ENCODE measurements at places on chromosomes 5 and 9.
A peak's percentile ranks its signal among the peaks of the same experiment; 100 is the strongest.

- DNase-seq: peak; percentile 63
Measured at GRCh38 chr5:1515921-1516571, 7.7 kb downstream of the LPCAT1 start.

DNA sequence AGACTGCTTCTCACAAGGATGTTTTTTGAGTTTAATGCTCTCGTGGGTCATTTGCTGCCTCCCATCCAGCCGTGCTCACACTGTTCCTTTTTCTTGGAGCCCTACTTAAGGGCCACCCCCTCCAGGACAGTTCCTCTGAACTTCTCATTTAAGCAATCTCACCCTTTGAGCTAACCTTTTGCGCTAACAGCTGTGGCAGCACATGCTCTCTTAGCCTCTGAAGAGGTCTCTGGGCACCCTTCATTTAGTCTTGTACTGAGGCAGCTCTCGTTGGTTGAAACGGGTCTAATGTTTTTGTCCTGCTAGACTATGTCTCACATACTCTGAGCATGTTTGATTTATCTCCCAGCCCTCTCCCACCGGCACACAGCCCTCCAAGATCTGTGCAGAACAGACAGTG, 11.8 kb downstream of the ALDH1B1 start:
- no peak for DNase-seq

DNA sequence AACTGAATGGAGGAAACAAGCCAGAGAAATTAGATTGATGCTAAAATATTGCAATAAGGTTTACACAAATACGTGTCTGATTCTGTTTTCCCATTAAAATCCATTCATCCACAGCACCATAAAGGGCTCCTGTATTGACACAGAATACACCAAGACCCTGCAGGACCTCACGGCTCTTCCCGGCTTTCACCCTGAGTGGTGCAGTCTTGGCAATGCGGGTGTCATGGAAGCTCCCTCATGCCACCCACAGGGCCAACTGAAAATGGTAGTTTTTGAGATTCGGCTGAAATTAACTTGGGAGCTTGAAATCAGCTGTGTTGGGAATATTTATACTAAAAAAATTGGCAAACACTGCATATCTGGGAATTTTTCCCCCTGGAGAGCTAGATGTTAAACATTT, 17.3 kb upstream of the EXOC3 start:
- no peak for DNase-seq

- no peak for DNase-seq
Measured at GRCh38 chr5:1018596-1018995, 10.0 kb downstream of the NKD2 start.

DNA sequence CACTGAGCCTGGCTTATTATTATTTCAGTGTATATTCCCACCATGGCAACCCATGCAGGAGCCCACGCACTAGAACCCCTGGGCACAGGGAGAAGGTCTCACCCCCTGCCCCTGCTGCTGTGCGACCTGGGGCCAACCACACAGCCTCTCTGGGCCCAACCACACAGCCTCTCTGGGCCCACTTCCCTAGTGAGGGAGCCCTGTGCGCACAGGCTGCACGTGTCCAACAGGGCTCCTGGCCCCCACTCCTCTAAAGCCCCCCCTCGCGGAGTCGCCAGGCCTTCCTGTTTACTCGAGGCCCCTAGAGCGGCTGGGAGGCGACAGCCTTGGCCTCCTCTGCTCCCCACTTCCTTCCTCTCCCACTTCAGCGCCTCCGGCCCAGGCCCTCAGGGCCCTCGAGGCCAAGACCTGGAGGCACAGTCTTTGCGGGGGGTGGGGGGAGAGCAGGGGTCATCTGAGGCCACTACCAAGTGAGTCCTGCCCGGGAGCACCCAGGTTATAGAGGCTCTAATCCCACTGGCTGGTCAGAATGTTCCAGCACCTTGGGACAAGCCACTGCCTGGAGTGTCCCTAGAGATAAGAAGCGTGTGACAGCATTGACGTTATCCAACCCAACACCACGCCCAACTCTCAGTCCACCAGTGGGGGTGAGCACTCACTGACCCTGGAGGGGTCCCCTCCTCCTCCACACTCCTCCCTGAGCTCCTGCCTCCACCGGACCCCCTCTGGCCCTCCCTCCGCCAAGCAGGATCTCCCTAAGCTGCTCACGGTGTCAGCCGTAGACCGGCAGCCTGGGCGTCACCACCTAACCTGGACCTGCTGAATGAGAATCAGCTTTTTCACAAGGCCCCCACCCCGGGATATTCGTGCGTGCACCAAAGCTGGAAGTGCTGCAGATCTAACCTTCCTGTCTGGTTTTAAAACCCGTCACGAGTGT, 7.9 kb upstream of the ENG start:
- no peak for DNase-seq

- no peak for DNase-seq
Measured at GRCh38 chr5:131530706-131531331, 104.2 kb downstream of the RAPGEF6 start.

DNA sequence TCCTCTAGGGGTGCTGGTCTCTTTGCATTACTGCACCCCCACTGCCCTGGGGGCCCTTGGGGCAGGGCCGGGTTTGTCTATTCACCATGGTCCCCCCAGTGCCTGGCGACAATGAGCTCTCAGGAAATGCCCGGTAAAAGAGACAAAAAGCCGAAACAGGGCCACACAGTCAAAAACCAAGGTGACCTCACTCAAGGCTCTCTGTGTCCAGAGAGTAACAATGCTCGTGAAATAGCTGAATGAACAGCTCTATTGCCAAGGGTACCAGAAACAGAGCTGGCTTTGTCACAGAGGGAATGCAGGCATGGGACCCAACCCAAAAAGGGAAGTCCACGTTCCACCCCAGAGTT, 16.0 kb downstream of the SH3PXD2B start:
- peak; percentile 43 for DNase-seq

GRCh38 chr5:147359581-147359980, 124.8 kb downstream of the STK32A start:
- DNase-seq: no peak

GRCh38 chr5:18314192-18314778, 680.0 kb downstream of the TAF11L14 start:
- DNase-seq: peak; percentile 50

- DNase-seq: no peak
Measured at GRCh38 chr9:136424750-136425362, 14.4 kb downstream of the PMPCA start.
